ENCODE measurements at places on chromosomes 2 and 18. TPM values are rescaled to one million over a fixed set of nuclear protein-coding genes. Genes with fewer than 3 reads are reported as not detected.

DNA sequence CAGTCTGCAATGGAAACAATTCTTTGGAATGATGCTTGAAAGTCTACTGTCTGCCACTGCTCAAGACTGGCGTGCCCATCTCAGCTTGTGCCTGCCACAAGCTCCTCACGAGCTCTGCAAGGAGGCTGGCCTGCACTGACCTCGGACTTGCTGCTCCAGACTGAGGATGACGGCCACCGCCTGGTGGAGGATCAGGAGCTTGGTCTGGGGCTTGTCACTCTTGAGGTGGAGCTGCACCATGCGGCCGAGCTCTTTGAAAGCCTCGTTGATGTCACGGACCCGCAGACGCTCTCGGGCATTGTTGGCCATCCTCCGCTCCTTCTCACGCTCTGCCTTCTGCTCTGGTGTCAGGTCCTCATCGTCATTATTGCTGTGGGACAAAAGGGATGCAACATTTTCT lies 269.4 kb upstream of the CCDC68 start:
- no peak for DNase-seq

DNA sequence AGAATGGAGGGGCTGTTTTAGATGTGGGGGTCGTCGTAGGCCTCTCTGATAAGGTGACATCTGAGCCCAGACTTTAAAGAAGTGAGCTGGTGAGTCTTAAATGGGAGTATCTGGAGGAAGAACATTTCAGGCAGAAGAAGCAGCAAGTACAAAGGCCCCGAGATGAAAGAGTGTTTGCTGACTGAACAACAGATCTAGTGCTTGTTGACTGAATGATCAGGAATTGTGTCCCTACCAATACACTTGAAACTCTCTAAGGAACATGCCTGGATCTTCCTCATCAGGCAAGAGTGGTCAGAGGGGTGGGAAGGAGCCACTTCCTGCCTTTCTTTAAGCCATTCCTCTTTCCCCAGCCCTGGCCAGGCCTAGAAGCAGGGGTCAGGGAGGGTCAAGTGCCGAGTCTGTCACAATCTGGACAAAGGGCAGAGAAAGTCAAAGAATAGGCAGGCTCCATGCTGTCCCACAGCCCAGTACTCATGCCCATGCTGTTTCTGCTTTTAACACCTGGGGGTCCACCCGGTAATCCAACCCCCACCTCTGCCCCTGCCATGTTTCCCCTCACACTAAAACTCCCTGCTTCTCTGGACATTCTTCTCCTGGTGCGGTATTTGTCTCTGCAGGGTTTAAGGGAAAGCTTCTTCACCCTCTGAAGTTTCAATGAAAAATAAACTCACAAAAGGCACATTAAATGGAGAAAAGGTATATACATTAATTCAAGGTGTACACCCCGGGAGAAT lies 3.0 kb upstream of the TMEM37 start:
- DNase-seq: no peak

GRCh38 chr18:54675076-54675475 lies 84.0 kb downstream of the DYNAP start:
- DNase-seq: no peak

Gene DPYSL5
- not detected for total RNA-seq

Gene SERPINB11
- total RNA-seq: not detected

DNA sequence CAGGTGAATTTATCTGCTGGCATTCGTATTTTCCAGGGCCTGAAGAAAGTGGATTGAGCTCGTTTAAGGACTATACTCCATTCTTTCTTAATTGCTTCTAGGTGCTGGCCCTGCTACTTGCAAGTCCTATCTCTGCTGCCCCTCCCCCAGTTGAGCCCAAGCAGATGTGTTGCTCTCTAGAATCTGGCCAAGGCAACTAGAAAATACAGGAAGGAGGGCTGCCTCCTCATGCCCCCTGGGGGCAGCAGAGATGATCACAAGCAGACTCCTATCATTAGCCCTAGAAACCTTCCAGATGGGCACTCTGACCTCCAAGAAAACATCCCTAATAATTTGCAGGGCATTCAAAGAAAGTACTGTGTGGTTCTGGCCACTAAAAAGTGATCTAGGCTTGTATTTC lies 72.5 kb upstream of the CYP26B1 start:
- DNase-seq: peak; percentile 14

Gene COL6A3
- not detected for total RNA-seq

GRCh38 chr2:102048465-102048864 lies 56.7 kb downstream of the IL1R2 start:
- no peak for DNase-seq

DNA sequence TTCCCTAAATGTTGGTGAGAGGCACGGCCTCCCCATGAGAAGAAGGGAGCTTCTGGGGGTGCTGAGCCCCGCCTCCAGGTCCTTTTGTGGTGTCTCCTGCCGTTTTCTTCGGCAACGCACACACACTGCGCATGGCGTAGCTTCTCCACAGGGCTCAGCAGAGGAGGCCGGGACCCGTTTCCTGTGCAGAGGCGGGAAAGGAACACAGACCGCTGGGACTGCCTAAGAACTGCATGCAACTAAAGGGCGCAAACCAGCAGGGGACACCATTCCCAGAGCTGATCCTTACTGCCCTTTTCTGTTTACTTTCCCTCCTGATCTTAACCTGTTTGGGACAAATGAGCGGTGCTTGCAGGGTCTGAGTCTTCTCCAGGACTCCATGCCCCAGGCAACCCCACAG lies 90.3 kb upstream of the CAPN13 start:
- no peak for DNase-seq

GRCh38 chr2:7801212-7801611 lies 880.6 kb upstream of the ID2 start:
- DNase-seq: no peak

GRCh38 chr2:12054956-12055618 lies 308.7 kb downstream of the LPIN1 start:
- DNase-seq: no peak

Data from HT-29 (cell line).